WERI-Rb-1 (cell line): ENCODE measurements at places on chromosomes 3 and 15.

GRCh38 chr15:101538996-101539395, 49.5 kb upstream of the PCSK6 start:
- DNase-seq: no peak

DNA sequence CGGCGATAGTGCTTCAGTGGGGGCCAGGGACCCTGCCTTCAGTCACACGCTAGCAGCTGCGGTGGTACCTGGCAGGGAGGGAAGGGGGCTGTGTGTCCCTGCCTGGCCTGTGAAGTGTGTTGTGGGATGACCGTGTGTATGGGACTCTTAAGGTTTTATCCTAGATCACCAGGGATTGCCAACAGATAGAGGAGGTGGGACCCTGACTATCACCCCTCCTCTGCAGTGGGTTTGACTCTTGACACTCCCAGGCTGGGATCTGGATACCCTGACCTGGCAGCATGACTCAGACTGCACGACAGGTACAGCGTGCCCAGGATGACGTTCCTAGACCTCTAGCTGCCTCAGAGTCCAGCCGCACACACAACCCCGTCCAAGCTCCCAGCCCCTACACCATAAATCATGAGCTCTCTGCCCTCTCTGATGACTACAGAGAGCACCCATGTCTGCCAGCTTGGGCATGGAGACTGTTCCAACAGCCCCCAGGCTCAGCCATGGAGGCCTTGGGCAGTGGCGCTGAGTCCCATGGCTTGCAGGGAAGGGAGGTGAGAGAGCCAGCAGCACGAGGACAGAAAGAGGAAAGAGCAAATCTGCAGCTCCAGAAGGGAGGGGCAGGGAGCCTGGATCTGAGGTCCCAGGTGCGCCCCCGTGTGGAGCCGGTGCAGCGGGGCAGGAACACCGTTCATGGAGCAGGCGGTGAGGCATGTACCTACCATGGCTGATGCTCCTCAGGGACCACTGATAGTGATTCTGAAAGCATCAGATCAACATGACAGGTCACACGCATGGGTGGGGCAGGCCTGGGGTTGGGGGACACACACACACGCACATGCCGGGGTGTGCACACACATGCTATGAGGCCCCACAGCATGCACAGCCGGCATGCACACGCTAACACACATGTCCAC, 71.0 kb downstream of the ADAMTS7 start:
- peak; percentile 87 for DNase-seq

GRCh38 chr3:179732661-179733348, 80.0 kb downstream of the USP13 start:
- DNase-seq: peak; percentile 14

DNA sequence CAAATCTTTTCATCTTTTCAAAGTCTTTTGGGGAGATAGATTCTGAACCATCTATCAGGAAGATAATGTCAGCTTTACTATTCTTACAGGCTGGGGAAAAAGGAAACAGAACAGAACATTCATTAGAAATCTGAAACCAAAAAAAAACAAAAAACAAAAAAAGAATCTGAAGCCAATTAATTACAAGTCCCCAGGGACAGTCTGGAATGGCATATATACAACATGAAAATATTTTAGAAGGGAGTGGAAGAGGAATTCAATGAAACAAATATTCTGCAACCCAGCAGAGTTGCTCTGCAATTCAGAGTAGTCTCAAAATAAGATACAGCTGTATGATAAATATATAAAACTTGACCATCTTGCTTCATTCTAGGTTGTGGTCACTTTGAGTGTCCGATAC, 41.7 kb upstream of the CAPN7 start:
- DNase-seq: no peak

GRCh38 chr3:13608969-13609725, 60.2 kb downstream of the FBLN2 start:
- no peak for DNase-seq

GRCh38 chr3:196431181-196432136, 768 bp downstream of the UBXN7 start:
- no peak for DNase-seq

DNA sequence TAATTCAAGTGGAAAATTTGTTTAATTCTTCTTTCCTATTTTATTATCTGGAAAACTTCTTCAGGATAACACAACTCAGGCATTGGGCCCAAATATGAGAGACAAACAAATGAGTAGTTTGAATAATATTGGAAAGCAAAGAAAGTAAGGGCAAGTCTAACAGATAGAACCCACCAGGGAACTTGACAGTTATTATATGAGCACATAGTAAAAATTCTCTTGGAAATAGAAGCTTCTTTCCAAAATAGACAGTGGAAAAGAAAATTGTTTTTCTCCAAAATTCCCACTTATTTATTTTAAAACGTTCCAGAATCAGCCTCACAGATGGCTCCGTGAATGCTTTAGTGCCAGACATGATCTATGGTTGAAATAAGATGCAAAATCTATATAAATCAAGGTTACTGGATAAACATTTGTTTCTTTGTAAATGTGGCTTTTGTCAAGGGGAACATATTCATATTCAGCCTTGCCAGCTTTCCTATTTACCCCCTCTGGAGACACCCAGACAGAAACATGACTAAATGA, 23.9 kb downstream of the LDHAL6B start:
- no peak for DNase-seq

- DNase-seq: no peak
Measured at GRCh38 chr3:195718477-195718984, 2.2 kb upstream of the MUC20 start.

GRCh38 chr3:157369727-157370421, 66.8 kb upstream of the PTX3 start:
- DNase-seq: no peak
